ENCODE measurements at places on chromosomes 4 and X.

- no peak for DNase-seq
Observed at GRCh38 chrX:65925592-65925991, 114.3 kb downstream of the VSIG4 start.

DNA sequence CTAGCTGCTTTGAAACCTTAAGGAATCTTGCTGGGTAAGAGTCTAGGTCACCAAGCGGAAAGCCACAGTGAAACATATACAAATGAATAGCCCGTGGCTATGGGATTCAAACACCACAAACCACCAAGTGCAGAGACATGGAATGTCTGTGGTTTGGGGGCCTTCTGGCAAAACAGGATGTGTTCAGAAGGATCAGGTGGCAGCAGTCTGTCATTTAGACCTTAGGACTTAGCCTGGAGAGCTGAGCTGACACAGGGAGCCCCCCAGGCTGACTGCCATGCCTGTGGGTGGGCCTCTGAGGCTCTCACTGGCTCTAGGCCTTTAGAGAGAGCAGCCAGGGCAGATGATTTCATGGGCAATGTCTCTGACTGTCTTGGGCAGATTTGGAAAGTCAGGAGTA, 225.6 kb downstream of the FBXW7 start:
- no peak for DNase-seq

GRCh38 chr4:78222575-78223186, 165.6 kb downstream of the FRAS1 start:
- DNase-seq = no peak

GRCh38 chr4:107719207-107719921, 670 bp downstream of the PAPSS1 start:
- DNase-seq = peak; percentile 15

DNA sequence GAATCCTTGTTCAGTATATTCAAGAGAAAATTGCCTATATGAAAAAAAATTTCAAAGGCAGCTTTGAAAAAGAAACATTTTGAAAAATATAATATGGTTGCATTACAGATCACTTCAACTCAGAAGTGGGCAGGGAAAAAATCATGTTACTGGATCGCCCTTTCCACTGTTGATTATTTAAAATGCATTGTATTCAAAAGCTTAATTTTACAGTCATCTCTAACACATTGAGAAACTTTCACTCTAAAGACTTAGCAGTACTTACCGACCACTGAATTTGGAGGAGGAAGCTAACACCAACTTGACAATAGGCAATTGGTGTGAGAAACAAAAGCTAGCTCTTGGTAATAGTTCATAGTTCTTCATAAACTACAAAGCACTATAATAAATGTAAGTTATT, 101.9 kb downstream of the CEP135 start:
- no peak for DNase-seq

DNA sequence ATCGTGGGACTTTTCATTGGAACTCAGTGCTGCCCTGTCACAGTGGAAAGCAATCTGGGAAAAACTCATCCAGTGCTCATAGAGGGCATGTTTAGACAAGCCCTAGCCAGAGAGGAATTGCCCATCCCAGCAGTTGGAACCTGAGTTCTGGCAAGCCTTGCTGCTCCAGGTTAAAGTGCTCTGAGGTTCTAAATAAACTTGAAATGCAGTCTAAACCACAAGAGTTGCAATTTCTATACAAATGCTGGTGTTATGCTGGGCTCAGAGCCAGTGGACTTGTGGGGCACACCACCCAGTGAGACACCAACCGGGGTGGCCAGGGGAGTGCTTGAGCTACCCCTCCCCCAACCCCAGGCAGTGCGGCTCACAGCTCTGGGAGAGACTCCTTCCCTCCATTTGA, 142.8 kb upstream of the PPP1R2C start:
- no peak for DNase-seq

DNA sequence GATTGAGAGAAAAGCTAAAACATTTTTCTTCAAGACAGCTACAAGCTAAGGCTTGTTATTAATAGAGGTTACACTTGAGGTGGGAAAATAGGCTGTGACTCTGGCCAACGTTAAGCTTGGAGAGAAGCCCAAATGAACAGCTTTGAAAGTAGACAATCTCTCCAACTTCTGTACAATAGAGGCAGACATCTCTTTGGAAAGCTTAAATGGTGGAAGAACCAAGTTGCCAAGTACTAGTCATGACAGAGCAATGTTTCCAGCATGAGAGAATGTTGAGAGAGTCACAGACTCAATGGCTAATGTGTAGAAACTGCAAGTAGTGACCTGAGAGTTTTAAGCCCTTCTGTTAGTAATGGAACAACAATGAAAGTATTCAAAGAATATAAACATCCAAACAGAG, 298.1 kb downstream of the INPP4B start:
- no peak for DNase-seq

GRCh38 chr4:13323921-13324320, 160.2 kb downstream of the RAB28 start:
- DNase-seq = no peak

DNA sequence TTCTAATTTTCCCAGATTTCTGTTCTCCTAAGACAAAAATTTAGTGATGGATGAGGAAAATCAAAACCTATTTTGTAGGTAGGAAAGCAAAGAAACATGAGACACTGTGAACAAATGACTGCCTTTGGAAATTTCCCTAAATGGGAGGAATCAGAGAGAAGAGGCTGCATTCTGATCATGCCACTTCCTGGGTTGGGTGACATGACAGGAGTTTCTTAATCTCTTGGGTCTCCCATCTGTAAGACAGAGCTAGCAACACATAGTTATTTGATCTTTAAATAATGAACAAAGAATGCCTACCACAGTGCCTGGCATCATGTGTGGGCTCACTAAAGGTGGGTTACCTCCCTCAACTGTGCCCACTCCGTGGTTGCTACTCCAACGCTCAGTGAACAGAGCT, 57.1 kb downstream of the CCDC149 start:
- DNase-seq = no peak

DNA sequence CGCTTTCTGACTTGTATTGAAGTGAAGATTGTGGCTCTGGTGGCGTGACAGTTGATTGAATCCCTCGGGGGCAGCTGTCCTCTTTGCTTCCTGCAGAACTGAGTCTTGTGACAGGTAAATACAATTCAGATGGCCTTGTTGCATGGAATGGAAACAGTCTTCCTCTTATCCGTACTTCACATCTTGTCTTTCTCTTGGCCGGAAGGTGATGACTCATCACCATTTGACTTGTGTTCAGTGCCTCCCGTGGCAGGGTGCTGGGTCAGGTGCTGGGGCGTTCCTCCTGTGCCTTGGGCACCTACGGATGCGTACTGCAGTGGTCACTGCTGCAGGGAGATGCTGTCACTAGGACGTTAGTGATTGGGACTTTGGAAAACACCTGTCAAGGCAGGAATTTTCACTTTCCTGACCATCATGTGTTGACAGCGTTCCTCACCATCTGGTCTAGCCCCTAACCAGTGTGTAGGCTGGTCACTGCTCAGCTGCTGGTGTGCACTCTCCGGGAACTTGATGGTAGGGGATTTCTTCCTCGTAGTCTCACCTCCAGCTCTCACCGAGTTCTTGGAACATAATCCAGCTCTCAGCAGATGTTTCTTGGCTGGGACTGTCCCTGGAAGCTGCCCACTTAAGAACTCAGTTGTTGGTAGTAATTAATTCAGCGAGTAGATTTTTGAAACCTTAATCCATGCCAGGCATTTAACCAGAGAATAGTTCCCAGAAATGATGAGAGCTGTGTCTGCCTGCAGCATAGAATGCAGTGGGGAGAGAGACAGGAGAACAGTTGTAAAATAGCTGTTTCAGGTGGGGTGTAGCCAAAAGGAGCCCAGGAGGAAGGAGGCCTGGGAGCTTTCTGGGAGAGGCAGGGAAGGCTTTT, 7.2 kb downstream of the TBC1D14 start:
- DNase-seq = no peak

- DNase-seq = no peak
Observed at GRCh38 chr4:7778510-7779431, 160.9 kb downstream of the AFAP1 start.
